ENCODE measurements at places on chromosomes 5 and 9. TPM values are rescaled to one million over a fixed set of nuclear protein-coding genes. Genes with fewer than 3 reads are reported as not detected.

DNA sequence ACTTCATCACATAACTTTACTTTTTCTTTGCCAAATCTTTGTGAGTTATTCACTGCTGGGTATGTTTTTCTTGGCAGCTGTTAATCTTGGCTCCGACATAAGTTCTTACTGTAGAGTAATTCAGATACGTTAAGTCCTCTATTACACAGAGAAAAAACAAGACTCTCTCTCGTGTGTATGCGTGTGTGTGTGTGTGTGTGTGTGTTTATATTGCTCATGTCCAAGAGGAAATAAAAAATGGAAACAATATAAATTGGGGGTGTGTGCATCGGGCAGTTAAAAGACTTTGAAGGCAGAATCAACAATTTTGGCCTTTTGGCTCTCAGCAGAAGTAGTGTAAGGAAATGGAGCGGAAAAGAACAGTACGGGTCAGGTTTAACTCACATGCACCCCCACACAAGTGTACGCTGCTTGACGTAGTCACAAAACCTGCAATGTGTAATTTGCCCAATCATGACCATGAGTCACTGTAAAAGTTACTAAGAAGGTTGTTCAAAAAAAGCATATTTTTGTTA lies 67.2 kb upstream of the IFNE start:
- H3K27me3 ChIP-seq: peaks cover 4% of the 10 kb centered on the region
- no peak overlapping the region for H3K27ac ChIP-seq
- H3K4me1 ChIP-seq: peaks cover 11% of the 10 kb centered on the region
- DNase-seq: no peak
- H3K36me3 ChIP-seq: no peaks in the 10 kb centered on the region

DNA sequence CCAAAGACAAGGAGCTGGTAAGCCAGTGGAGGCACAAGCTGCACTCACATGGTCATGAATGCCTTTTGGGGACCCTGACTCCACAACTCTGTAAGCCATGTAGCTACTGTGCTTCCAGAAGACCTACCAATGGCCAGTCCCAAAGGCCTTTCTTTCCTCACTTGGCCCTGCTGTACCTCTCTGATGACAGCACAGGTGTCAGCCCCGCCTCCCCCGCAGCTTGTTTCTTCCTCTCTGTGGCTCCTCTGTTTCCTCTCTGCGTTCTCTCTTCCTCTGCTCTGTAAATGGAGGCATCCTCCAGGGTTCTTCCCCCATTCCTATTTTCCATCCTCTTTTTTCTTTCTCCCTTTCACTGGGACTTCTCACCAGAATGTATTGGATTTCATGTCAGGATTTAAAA lies 26.7 kb downstream of the SH3TC2 start:
- H3K4me1 ChIP-seq: peaks cover 5% of the 10 kb centered on the region
- no peaks in the 10 kb centered on the region for H3K36me3 ChIP-seq
- no peaks in the 10 kb centered on the region for H3K27me3 ChIP-seq
- no peak overlapping the region for H3K4me3 ChIP-seq
- no peak for DNase-seq

- no peak for DNase-seq
- peaks cover 25% of the 10 kb centered on the region for H3K27me3 ChIP-seq
- peaks cover 4% of the 10 kb centered on the region for H3K36me3 ChIP-seq
- H3K4me3 ChIP-seq: no peak overlapping the region
- H3K27ac ChIP-seq: no peak overlapping the region
Measured at GRCh38 chr9:135565636-135566035, 4.1 kb downstream of the PAEP start.

- H3K27me3 ChIP-seq: no peaks in the 10 kb centered on the region
- no peak overlapping the region for H3K27ac ChIP-seq
- DNase-seq: no peak
- no peaks in the 10 kb centered on the region for H3K36me3 ChIP-seq
Measured at GRCh38 chr5:34487956-34488355, 168.2 kb upstream of the RAI14 start.

DNA sequence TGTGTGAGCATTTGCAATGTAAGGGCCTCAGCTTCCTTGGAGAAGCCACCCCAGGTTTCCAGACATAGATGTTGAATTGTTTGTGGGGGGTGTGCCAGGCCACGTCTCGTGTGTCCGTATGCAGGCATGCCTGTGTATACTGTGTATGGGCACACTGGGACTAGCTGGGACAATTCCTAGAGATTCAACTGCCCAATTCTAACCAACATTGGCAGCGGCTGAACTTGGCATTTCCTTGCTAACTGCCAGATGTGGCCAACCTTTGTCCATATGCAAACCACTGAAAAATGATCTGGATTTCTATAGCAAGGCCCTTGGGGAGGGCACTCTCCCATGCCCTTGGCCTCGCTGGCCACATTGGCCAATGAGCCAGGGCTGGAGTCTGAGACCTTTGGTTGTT lies 50.3 kb downstream of the SAR1B start:
- peaks cover 6% of the 10 kb centered on the region for H3K4me1 ChIP-seq
- DNase-seq: no peak
- no peak overlapping the region for H3K4me3 ChIP-seq
- no peaks in the 10 kb centered on the region for H3K36me3 ChIP-seq
- no peaks in the 10 kb centered on the region for H3K27me3 ChIP-seq

DNA sequence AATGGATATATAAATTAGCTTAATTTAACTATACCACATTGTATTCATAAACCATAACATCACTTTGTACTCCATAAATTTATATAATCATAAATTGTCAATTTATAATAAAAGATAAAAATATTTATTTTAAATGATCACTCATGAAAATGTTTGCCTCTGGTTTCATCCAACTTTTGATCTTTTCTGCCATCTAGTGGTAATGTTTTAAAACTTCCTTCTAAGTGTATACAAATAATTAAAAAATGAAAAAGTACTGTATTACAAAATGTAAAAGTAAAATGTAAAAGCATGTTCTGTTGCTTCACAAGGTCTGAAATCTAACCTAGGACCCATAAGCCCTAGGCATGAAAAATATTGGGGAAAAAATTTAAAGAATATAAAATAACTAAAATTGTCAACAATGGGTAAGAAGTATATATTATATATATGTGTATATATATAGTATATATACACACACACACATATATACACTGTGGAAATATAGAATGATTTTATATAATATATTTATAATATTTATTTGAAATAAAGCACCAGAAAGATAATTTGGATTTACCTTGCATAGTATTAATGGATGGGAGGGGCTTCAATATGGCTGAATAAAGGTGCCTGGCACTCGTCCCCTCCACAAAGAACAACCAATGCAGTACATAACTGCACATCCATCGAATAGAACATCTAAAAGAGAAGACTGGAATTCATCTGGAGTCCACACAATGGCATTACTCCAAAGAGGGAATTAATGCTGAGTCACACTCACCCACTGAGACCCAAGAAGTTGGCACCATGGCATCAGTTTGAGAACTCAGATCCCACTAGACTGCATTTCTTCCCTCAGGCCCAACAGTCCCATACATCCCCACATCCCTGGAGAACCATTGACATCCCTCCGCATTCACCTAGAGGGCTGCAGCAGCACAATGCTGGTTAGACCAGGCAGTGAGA lies 32.5 kb downstream of the ANXA1 start:
- peaks cover 6% of the 10 kb centered on the region for H3K4me1 ChIP-seq
- H3K27ac ChIP-seq: no peak overlapping the region
- H3K4me3 ChIP-seq: no peak overlapping the region
- H3K36me3 ChIP-seq: no peaks in the 10 kb centered on the region
- H3K27me3 ChIP-seq: no peaks in the 10 kb centered on the region
- DNase-seq: no peak

- peaks cover 3% of the 10 kb centered on the region for H3K36me3 ChIP-seq
- peak within 1 kb of the TSS; percentile 46 for H3K27ac ChIP-seq
- peaks cover 68% of the 10 kb centered on the region for H3K4me1 ChIP-seq
Measured at GRCh38 chr5:180802325-180803180, at the start of gene MGAT1. MGAT1 (minus strand) TSS chr5:180802806; CDS start chr5:180792971, 9,835 bp downstream.

- no peaks in the 10 kb centered on the region for H3K27me3 ChIP-seq
- no peak overlapping the region for H3K4me3 ChIP-seq
- no peak for DNase-seq
- H3K27ac ChIP-seq: no peak overlapping the region
- H3K36me3 ChIP-seq: peaks cover 17% of the 10 kb centered on the region
- H3K4me1 ChIP-seq: peaks cover 10% of the 10 kb centered on the region
Measured at GRCh38 chr5:92665506-92665905, 915.5 kb downstream of the NR2F1-AS1 start.

GRCh38 chr9:124384846-124385245 lies 30.4 kb downstream of the PSMB7 start:
- H3K4me1 ChIP-seq: peaks cover 29% of the 10 kb centered on the region
- peaks cover 7% of the 10 kb centered on the region for H3K36me3 ChIP-seq
- H3K4me3 ChIP-seq: no peak overlapping the region
- no peak for DNase-seq
- H3K27ac ChIP-seq: no peak overlapping the region
- no peaks in the 10 kb centered on the region for H3K27me3 ChIP-seq

- no peak overlapping the region for H3K4me3 ChIP-seq
- peaks cover 5% of the 10 kb centered on the region for H3K4me1 ChIP-seq
- no peaks in the 10 kb centered on the region for H3K27me3 ChIP-seq
- DNase-seq: no peak
Measured at GRCh38 chr9:128439273-128439672, 16.5 kb upstream of the ODF2 start.

GRCh38 chr5:173998531-173998930 lies 9.6 kb downstream of the C5orf47 start:
- no peak overlapping the region for H3K27ac ChIP-seq
- H3K27me3 ChIP-seq: peaks cover 33% of the 10 kb centered on the region
- H3K36me3 ChIP-seq: no peaks in the 10 kb centered on the region
- no peak overlapping the region for H3K4me3 ChIP-seq
- H3K4me1 ChIP-seq: no peaks in the 10 kb centered on the region
- no peak for DNase-seq

GRCh38 chr9:92671323-92671722 lies 1.4 kb upstream of the IPPK start:
- H3K36me3 ChIP-seq: no peaks in the 10 kb centered on the region
- peak overlapping the region; percentile 99 for H3K4me3 ChIP-seq
- DNase-seq: no peak
- H3K4me1 ChIP-seq: peaks cover 20% of the 10 kb centered on the region

- no peak overlapping the region for H3K4me3 ChIP-seq
- no peaks in the 10 kb centered on the region for H3K4me1 ChIP-seq
- no peak for DNase-seq
- H3K27me3 ChIP-seq: no peaks in the 10 kb centered on the region
- H3K27ac ChIP-seq: no peak overlapping the region
Measured at GRCh38 chr9:86519066-86519615, 164.9 kb upstream of the TUT7 start.

GRCh38 chr5:142690667-142691066 lies 4.8 kb upstream of the FGF1 start:
- peaks cover 20% of the 10 kb centered on the region for H3K4me1 ChIP-seq
- H3K27me3 ChIP-seq: no peaks in the 10 kb centered on the region
- no peak for DNase-seq
- H3K36me3 ChIP-seq: no peaks in the 10 kb centered on the region

- peaks cover 3% of the 10 kb centered on the region for H3K27me3 ChIP-seq
- H3K27ac ChIP-seq: no peak overlapping the region
- no peaks in the 10 kb centered on the region for H3K36me3 ChIP-seq
- peaks cover 12% of the 10 kb centered on the region for H3K4me1 ChIP-seq
Measured at GRCh38 chr5:170522211-170523141, 18.7 kb downstream of the KCNIP1 start.

Gene PCDHA4
- total RNA-seq: 9.0 TPM

Gene FGD3
- total RNA-seq: 4.1 TPM

Gene CCL27
- total RNA-seq: 0.86 TPM

Gene GMCL2
- not detected for total RNA-seq

Gene ISL1
- 9.8 TPM for total RNA-seq

Gene ADAMTS12
- 10.8 TPM for total RNA-seq

Gene AQP7
- total RNA-seq: 0.98 TPM

Gene FCN2
- total RNA-seq: not detected

Gene SPOCK1
- total RNA-seq: 75.6 TPM

Gene FOXD4L6
- total RNA-seq: 0.48 TPM

Gene S1PR3
- 7.5 TPM for total RNA-seq
